ENCODE measurements at places on chromosomes 6 and 20.

DNA sequence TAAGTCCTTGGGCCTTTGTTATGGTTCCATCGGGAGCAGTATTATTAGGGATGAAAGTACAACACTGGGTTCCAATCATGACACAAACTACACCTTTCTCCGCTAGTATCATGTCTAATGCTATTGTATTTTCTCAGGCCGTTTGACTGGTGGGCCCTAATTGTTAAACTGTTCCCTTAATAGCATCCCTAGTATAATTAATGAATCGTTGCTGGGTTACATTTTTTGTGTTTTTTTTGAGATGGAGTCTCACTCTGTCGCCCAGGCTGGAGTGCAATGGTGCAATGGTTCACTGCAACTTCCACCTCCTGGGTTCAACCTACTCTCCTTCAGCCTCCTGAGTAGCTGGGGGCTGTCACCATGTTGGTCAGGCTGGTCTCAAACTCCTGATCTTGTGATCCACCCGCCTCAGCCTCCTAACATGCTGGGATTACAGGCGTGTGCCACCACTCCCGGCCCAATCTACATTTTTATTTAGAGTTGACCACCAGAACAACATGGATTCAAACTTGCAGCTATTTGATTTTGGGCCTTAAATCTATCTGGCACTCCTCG lies 4.1 kb upstream of the ZNFX1 start:
- H3K36me3 ChIP-seq = peaks cover 77% of the 10 kb centered on the region
- H3K27ac ChIP-seq = no peak overlapping the region
- peaks cover 51% of the 10 kb centered on the region for H3K4me1 ChIP-seq
- no peaks in the 10 kb centered on the region for H3K27me3 ChIP-seq

GRCh38 chr20:50348096-50348495 lies 157.5 kb downstream of the CEBPB start:
- peak overlapping the region; percentile 84 for H3K27ac ChIP-seq
- H3K4me1 ChIP-seq = peaks cover 78% of the 10 kb centered on the region
- no peak overlapping the region for H3K4me3 ChIP-seq
- H3K36me3 ChIP-seq = no peaks in the 10 kb centered on the region
- peak; percentile 71 for DNase-seq
- H3K27me3 ChIP-seq = no peaks in the 10 kb centered on the region

DNA sequence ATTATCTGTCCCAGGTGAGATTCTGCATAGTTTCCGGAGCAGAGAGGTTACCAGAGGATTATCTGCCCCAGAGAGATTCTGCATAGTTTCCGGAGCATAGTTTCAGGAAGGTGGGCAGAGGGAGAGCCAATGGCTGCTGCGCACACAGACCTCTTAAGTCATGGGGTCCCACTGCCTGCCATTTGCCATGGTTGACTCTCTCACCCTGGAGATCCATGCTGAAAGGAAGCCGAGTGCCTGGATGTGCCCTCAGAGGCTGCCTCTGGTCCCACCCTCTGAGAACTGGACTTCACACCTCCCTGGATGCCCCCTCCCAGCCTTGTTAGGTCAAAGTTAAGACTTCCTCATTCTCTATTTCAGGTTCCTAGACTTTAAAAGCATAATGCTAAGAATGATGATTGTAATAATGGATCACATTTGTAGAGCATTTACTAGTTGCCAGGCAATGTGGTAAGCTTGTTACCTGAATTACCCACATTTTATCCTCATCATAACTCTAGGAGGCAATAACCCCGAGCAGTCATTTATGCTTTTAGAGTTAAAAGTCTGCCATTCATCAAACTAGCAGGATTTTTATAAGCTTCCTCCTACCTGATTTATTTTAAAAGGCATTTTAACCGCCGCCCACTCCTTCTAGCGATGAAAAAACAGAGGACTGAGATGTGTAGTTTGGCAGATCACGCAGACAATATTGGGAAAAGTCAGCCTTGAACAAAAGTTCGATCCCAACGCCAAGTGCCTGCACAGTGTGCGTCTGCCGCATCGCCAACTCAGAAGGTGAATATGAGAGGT lies 11.9 kb downstream of the SERPINB9 start:
- peaks cover 81% of the 10 kb centered on the region for H3K36me3 ChIP-seq
- no peak overlapping the region for H3K4me3 ChIP-seq
- no peaks in the 10 kb centered on the region for H3K27me3 ChIP-seq
- peaks cover 2% of the 10 kb centered on the region for H3K4me1 ChIP-seq
- no peak for DNase-seq
- H3K27ac ChIP-seq = no peak overlapping the region

DNA sequence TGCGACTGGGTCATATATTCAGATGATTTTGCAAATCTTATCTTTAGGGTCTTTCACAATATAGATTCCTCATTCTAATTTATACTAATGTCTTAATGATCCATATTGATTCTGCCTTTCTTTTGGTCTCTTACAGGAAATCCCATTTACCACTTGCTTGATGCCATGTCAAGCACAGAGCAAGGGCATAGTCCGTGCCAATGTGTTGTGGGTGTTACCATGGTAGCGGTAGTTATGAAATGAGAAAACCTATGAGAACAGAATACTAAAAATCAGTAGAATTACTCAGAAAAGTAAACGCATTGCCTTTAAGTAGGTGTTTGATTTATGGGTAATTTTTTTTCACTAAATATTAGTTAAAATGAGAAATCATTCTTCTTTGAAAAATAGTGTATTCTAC lies 153.9 kb upstream of the RAB32 start:
- no peak overlapping the region for H3K4me3 ChIP-seq
- no peak for DNase-seq
- H3K36me3 ChIP-seq = no peaks in the 10 kb centered on the region
- H3K27me3 ChIP-seq = no peaks in the 10 kb centered on the region
- H3K27ac ChIP-seq = no peak overlapping the region

GRCh38 chr20:11172881-11173280 lies 499.1 kb upstream of the JAG1 start:
- H3K4me1 ChIP-seq = no peaks in the 10 kb centered on the region
- H3K27me3 ChIP-seq = no peaks in the 10 kb centered on the region
- H3K27ac ChIP-seq = no peak overlapping the region
- H3K36me3 ChIP-seq = no peaks in the 10 kb centered on the region
- DNase-seq = no peak

DNA sequence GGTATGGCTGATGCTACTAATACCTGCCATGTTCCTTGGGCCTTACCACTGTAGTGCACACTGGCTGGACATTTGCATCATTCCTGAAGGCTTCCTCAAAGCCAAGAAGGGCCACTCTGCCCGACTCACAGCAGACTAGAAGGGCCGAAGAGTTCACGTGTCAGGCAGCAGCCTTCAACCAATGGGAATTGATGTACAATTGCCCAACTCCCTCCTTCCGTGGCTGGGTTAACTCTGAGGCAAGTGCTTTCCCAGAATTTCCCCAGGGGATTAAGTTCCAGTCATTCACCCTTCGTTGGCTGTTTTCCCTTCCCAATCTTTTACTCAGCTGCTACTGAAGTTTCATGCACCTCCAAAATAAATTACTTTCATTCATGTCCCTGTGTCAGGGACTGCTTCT lies 29.8 kb downstream of the PSMB9 start:
- peak; percentile 51 for DNase-seq
- peaks cover 19% of the 10 kb centered on the region for H3K27me3 ChIP-seq
- H3K36me3 ChIP-seq = no peaks in the 10 kb centered on the region
- no peak overlapping the region for H3K27ac ChIP-seq
- no peak overlapping the region for H3K4me3 ChIP-seq

GRCh38 chr20:52481443-52481842 lies 289.9 kb upstream of the ZFP64 start:
- no peak overlapping the region for H3K4me3 ChIP-seq
- no peaks in the 10 kb centered on the region for H3K36me3 ChIP-seq
- H3K27ac ChIP-seq = no peak overlapping the region

DNA sequence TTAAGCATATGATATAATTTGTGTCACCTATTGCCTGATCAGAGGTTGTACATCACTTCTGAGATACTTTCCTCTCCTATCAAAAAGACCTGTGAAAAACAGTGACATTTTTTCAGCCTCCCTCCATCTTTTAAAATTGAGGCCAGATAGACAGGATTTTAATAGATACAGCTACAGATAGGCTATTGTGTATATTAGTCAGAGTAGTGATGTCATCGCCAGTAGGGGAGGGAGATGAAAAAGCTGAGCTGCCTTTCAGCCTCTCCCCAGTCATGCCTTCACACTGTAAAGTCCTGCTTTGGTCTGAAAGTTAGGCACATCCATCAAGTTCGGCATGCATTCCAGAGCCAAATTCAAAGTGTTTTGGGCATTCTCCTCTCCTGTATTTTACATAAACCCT lies 7.9 kb upstream of the PABPC1L start:
- DNase-seq = no peak
- H3K4me1 ChIP-seq = peaks cover 24% of the 10 kb centered on the region
- peaks cover 74% of the 10 kb centered on the region for H3K36me3 ChIP-seq
- no peak overlapping the region for H3K4me3 ChIP-seq
- no peak overlapping the region for H3K27ac ChIP-seq

GRCh38 chr6:115972679-115973078 lies 88.0 kb downstream of the FRK start:
- H3K27ac ChIP-seq = no peak overlapping the region
- no peak overlapping the region for H3K4me3 ChIP-seq
- no peak for DNase-seq
- H3K4me1 ChIP-seq = no peaks in the 10 kb centered on the region

GRCh38 chr6:15535495-15536197 lies 127.2 kb downstream of the DTNBP1 start:
- H3K4me1 ChIP-seq = peaks cover 18% of the 10 kb centered on the region
- H3K27me3 ChIP-seq = no peaks in the 10 kb centered on the region
- peak overlapping the region; percentile 86 for H3K27ac ChIP-seq

- no peaks in the 10 kb centered on the region for H3K36me3 ChIP-seq
- H3K4me3 ChIP-seq = no peak overlapping the region
- DNase-seq = no peak
- no peaks in the 10 kb centered on the region for H3K4me1 ChIP-seq
Measured at GRCh38 chr6:9521152-9521530, 893.7 kb downstream of the TFAP2A start.

- H3K27me3 ChIP-seq = peaks cover 22% of the 10 kb centered on the region
- no peaks in the 10 kb centered on the region for H3K36me3 ChIP-seq
- no peak overlapping the region for H3K4me3 ChIP-seq
- no peak overlapping the region for H3K27ac ChIP-seq
- no peaks in the 10 kb centered on the region for H3K4me1 ChIP-seq
Measured at GRCh38 chr20:2364044-2364443, 16.7 kb upstream of the TGM6 start.

GRCh38 chr6:72712910-72713309 lies 91.0 kb downstream of the KCNQ5 start:
- no peak overlapping the region for H3K4me3 ChIP-seq
- no peaks in the 10 kb centered on the region for H3K27me3 ChIP-seq
- H3K36me3 ChIP-seq = no peaks in the 10 kb centered on the region
- H3K4me1 ChIP-seq = no peaks in the 10 kb centered on the region

DNA sequence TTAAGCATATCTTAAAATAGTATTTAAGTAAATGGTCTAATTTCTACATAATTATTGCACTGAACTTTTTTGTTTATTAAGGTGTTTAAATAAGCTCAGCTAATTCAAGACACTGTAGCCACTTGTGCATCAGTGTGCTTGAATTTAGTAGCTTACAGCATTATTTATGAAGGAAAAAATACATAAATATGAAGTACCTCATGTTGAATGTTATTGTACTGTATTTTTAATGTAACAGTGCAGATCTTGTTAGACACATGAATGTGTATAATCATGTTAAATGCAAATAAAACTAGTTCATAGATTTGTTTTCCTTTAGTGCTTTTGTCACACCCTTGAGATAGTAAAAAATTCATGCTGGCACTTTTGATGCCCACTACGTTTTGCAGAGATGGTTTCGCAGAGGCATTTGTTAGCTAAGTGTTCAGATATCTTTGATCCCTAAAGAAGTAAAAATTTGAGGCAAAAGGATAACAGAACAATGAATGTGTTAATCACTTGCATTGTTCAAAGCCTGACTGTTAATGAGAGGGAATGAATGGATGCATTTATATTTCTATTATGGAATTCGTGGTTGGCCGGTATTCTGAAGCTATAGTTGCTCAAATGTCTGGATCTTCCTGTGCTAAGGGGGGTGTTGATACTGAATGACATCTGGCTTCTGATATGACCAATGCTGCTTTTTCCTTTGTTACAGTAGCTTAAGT lies 8.8 kb downstream of the BTBD3 start:
- H3K27ac ChIP-seq = no peak overlapping the region
- DNase-seq = no peak
- H3K4me3 ChIP-seq = no peak overlapping the region
- peaks cover 3% of the 10 kb centered on the region for H3K36me3 ChIP-seq
- H3K4me1 ChIP-seq = no peaks in the 10 kb centered on the region

DNA sequence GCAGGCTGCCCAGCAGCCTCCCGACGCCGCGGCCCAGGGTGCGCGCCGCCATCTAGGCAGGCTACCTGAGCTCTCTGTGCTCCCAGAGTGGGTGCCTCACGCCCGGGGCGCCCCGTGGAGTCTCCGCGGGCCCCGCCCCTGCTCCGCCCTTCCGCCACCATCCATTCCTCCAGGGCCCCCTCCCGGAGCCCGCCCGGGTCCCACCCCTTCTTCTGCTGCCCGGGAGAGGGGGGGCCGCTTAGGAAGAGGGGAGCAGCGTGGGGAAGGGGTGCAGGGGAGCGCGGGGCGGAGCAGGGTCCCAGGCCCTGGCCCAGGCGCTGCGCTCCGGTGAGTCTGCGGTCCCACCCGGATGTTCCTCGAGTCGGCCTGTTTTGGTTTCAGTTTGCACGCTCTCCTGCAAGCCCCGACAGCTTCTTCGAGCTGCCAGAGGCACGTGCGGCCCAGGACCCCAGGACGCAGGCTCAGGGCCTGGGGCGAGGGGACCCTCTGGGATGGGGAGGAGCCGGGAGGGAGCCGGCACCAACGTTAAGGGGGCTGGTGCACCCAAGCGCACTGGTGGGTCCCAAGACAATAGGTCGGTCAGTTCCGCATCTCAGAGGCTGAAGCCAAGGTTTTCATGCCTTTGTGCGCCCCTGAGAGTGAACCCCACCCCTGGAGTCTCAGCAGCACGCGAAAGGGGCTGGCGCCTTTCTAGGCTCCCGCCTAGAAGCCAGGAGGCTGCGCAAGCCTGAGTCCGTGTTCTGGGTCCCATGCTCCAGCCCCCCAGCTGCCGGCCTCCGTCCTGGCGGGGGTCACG lies at the start of gene ACSS1:
TSS of gene ACSS1 (minus strand) at position 89 of the 796 bp plus-strand sequence. CDS start at position 52, 37 bp downstream.
- peaks cover 36% of the 10 kb centered on the region for H3K4me1 ChIP-seq
- H3K27ac ChIP-seq = peak within 1 kb of the TSS; percentile 86
- DNase-seq = peak; percentile 44
- no peaks in the 10 kb centered on the region for H3K36me3 ChIP-seq
- H3K4me3 ChIP-seq = peak within 1 kb of the TSS; percentile 95
- no peaks in the 10 kb centered on the region for H3K27me3 ChIP-seq

GRCh38 chr6:7542065-7542873 lies 798 bp downstream of the DSP start:
- H3K4me3 ChIP-seq = peak overlapping the region; percentile 39
- DNase-seq = peak; percentile 15
- H3K36me3 ChIP-seq = no peaks in the 10 kb centered on the region

DNA sequence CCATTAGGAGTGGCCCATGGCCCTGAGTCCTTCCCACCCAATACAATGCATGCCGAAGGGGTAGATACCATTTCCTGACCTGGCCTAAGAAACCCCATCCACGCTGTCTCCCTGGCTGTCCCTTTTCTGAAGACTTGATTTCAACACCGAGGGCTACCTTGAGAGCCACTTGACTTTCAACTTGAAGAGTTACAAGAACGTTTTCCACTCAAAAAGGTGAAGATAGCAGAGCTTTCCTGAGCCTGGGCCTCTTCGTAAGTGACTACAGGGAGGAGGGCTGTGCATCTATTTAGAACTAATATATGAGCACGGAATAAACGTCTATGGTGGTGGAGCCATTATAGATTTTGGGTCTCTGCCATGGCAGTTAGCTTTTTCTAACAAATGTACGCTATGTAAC lies 14.4 kb upstream of the PPP1R14C start:
- no peak overlapping the region for H3K4me3 ChIP-seq
- DNase-seq = no peak
- H3K27ac ChIP-seq = no peak overlapping the region
- no peaks in the 10 kb centered on the region for H3K27me3 ChIP-seq
- H3K36me3 ChIP-seq = no peaks in the 10 kb centered on the region
